ENCODE measurements at places on chromosomes 11 and 22.

DNA sequence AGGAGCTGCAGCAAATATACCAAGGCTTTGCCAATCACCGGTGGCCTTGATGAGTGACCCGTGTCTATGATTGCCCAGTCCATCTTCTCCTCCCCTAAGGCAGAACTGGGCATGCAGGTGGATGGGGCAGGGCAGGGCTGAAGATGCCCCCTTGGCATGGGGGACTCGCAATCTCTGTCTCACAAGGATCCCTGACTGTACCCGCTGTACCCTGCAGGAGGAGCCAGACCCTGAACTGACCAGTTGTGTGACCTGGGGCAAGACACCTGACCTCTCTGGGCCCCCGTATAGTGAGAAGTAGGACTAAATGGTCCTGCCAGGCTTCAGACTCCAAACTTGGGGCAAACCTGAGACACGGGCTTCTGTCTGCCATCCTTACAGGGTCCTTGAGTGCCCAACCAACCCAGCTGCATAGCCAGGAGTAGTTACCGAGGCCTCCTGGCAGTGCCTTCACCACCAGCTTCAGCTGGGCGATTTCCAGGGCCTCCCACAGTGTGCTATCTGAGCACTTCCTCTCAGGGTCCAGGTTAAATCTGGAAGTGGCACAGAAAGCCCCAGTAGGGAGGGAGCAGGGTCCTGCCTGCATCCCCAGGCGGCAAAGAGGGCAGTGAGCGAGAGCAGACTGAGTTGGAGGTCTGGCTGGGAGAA lies 6.4 kb upstream of the KCNJ11 start:
- DNase-seq, result no peak

GRCh38 chr22:27186643-27187042 lies 529.3 kb downstream of the MIAT start:
- no peak for DNase-seq

- no peak for DNase-seq
These were observed 264.0 kb upstream of the ANO5 start for GRCh38 chr11:21928847-21929246.

DNA sequence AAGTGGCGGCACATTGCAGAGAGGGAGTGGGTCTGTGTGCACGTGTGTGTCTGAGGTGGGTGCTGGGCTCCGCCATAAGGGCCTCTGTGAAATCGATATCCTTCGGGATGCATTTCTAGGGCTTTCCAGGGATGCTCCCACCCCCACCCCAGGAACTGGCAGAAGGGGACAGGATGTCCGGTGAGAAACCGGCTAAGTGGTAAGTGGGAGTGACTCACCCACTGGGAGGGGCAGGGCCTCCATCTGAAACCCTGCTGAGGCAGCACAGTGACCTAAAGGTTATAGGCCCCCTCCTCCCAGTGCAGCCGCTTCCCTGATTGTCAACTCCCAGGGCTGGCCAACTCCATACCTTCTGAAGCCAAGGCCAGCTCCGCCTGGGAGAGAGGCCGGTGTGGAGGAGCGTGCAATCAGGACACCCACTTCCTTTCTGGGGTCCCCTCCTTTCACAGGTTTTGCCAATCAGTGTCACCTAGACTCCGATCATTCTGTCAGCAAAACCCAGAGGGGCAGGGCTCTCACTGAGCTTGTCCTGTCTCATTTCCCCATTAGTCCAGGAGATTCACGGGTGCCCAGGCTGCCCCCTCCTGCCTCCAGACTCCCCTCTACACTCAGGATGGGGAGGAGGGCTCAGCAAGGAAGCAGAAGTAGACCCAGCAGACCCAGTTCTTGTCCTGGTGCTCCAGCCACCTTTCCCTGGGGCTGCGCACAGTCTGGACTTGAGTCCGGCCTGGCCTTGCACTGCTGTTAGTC lies 44.5 kb downstream of the NECTIN1 start:
- DNase-seq, result no peak

DNA sequence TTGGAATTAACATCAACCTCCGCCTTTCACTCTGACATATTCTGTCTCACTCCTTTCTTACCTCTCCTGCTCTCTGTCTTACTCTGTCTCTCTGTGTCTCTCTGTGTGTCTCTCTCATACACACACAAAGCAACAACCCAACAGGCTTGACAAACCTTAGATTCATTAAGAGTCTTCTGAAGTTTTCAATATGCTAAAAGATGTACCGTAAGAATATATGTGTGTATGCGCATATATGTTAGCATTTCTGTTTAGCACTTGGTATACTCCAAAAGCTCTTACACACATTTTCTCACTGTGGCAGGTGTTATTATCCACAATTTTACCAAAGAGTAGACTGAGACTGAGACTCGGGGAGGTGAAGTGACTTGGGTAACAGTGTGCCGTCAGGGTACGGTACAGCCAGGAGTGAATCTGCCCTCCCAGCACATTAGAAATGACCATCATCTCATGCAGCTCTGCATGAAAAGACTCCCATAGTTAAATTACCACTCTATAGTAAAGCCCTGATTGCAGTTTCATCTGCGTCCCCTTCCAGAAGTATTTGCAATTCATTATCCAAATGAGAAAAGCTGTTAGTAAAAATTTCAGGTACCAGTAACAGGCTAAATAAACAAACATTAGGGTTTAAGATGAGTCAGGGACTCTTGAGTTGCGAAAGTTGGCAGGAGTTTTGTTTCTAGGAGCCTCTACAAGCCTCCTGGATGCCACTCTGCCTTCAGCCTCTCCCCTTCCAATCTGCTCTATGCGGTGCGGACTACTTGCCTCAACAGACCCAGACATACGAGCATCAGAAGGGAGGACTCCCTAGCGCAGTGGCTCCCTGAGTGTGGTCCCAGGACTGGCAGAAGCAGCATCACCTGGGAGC lies 195.2 kb upstream of the TMEM45B start:
- DNase-seq, result no peak

DNA sequence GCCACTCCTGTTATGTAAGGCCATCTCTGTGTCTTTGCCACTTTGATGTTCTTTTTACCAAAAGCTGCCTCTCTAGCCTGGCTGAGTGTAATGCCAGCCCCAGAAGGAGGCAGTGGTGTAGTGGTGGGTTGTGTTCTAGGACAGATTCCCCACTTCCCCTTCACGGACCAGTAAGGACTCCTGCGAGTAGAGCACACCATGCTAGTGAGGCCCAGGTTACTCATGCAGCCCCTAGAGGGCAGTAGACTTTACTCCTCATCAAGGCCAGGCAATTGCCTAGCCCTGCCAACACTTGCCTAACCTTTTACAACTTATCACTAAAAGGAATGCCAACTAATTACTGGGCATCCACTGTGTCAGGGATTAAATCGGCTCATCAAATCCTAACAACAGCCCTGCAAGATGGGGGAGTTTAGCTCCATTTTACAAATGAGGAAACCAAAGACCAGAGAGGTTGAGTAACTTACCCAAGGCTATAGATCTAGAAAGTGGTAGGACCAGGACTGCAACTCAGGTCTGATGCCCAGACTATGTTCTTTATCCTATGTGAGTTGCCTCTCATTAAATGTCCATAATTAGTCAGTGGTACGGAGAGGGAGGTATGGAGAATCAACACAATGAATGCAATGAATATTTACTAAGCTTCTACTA lies 75.3 kb downstream of the APIP start:
- no peak for DNase-seq

DNA sequence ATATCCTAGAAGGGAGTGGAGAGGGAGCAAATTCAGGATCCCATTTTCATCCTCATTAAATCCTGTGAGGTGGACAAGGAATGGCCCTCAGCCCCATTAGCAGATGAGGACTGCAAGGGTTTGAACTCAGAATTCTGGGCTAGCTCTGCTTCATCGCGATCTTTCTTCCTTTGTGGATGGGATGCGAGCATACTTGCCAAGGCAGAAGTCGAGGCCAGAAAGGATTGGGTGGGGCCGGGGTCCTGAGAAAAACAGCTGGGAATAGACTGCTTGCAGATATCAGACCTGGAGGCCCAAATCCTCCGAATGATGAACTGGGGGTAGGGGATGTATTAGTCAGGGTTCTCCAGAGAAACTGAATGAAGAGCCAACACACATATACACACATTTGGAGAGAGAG lies 179.0 kb downstream of the CHST1 start:
- DNase-seq, result no peak

- DNase-seq, result no peak
These were observed 134.6 kb downstream of the RRAS2 start for GRCh38 chr11:14224395-14224794.

DNA sequence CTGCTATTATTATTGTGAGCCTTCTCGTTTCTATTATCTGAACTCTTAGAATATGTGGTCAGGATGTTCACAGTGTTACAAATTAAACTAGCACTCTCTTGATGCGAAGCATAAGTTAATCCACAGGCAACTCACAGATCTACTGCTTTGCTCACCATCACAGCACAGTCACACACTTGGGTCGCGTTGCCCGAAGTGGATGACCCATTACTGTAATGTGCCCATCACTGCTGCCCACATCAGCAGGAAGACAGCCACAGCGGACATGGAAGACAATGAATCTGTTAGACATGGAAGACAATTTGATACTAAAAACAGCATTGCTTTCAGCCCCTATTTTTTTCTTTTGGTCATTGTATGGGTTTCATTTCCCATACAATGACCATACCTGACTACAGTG lies 216.4 kb upstream of the B3GAT1 start:
- no peak for DNase-seq

DNA sequence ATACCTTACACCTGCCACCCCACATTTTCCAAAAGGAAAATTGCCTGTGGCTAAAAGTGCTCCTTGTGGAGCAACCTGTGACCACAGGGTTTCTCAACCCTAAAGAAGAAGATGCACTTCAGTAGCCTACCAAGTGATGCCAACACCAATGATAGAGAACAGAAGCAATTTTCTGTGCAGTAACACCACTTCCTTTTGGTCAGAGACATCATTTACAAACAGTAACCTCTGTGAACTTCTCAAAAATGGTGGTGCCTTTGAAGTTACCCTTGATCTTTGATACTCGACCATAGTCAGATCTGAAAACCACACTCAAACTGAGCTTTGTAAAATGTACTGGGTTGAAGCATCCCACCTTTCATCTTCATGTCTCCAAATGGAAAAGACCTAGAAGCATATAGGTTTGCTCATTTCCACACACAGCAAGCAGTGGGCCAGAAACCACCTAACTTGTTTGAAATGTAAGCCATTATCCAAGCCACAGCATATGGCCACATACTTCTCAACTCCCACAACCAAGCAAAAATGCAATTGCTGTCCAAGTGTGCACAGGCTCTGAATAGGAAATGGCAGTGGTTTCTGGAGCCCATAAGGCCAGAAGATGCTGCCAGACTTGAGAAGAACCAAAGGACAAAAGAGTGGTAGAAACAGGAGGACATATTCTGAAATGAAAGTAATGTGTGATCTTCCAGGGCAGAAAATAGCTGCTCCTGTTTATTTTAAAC lies 24.3 kb downstream of the MPPED2 start:
- DNase-seq, result no peak

- no peak for DNase-seq
These were observed 3.8 kb downstream of the EHD1 start for GRCh38 chr11:64874308-64875240.

DNA sequence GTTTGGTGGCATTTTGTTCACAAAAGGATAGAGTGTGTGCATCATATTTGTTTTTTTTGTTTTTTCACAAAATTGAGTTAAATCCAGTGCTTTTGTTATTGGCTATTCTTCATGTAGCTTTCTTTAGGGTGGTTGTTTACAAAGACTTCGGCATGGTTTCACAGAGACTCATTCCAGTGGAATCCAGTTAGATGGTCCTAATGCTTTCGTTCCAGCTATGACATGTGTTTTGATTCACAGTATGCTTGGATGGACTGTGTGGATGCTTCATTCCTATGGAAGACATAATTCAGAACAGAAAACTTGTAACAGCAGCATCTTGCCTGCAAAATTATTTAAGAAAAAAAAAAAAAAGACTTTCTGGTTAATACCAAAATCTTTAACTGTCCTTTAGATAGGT lies 97.9 kb downstream of the PDHX start:
- DNase-seq, result no peak

DNA sequence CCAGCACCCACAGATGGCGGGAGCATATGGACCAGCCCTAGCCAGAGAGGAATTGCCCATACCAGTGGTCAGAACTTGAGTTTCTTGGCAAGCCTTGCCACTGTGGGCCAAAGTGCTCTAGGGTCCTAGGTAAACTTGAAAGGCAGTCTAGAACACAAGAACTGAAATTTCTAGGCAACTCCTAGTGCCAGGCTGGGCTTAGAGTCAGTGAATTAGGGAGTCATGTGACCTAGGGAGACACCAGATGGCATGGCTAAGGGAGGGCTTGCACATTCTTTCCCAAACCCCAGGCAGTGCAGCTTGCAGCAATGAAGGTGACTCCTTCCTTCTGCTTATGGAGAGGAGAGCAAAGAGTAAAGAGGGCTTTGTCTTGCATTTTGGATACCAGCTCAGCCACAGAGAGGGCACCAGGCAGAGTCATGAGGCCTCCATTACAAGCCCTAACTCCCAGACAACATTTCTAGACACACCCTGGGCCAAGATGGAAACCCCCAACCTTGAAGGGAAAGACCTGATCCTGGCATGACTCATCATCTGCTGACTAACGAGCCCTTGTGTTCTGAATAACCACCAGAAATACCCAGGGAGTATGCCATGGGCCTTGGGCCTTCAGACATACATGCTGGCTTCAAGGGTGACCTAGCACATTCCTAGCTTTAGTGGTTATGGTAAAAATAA lies 19.2 kb upstream of the OR56A3 start:
- no peak for DNase-seq

DNA sequence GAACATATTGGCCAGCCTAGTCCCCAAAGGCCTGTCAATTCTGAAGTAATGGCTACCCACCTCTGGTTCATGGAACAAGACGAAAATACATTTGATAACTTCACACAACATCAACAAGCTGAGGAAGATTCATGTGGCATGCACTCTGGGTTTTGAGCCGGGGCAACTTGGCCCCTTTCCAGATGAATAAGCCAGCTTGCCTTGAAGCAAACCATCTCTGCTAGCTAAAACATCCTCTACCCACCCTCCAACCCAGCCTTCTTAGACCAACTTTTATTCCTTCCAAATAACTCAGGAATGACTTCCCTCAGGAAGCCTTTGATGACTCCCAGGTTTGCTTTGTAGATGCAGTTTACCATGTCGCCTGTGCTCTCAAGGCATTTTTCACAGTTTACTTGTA lies 94.4 kb downstream of the SLC1A2 start:
- no peak for DNase-seq

DNA sequence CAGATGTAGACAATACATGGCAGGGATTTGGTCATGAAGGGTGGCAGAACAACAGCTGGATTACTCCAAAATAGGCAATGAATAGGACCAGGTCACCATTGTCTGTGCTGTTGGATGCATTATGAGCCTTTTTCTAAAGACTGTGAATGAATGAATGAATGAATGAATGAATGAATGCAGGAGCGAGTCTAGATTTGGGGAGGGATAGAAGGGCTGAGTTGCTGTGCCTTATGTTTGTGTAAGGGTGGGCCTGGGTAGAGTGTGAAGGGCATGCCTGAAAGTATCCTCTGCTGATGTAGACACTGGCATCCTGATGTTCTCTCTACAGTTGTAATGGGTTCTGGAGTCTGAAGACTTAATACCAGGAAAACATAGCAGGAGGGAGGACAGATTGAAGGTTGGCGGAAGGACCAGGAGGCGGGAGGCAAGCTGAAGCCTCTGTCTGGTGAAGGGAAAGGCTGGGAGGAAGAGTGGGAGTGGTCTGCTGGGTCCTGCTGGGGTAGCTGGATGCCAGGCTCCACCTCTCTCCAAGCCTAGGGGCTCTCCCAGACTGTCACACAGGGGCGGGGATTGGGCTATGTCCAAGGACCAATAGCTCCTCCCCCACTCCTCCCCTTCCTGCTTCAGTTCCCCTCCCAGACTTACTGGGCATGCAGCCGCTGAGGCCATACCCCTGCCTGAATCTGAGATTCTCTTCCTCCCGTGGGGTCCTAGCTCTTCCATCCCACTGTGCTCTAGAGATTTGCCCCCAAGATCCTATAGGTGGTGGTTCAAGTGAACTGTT lies 4.8 kb downstream of the TRIM3 start:
- no peak for DNase-seq

Data from stimulated activated CD8-positive, alpha-beta memory T cell treated with anti-CD3 and anti-CD28 coated beads, Interleukin-2, amount 100 ng/mL, for 1 hour (primary cell).